IgD-negative memory B cell (primary cell): ENCODE measurements at places on chromosomes 13 and 19. TPM values are rescaled to one million over a fixed set of nuclear protein-coding genes. Genes with fewer than 3 reads are reported as not detected.

SCEL gene
- polyA plus RNA-seq: not detected

PLIN5 gene
- not detected for polyA plus RNA-seq

SULT2B1 gene
- polyA plus RNA-seq: not detected

NAPSA gene
- polyA plus RNA-seq: 4.2 TPM

ZNF846 gene
- 6.3 TPM for polyA plus RNA-seq

CTXN1 gene
- polyA plus RNA-seq: not detected

POU2F2 gene
- polyA plus RNA-seq: 89.1 TPM

ZNF726 gene
- 2.7 TPM for polyA plus RNA-seq
